ENCODE measurements at places on chromosomes 7 and 10. TPM values are rescaled to one million over a fixed set of nuclear protein-coding genes. Genes with fewer than 3 reads are reported as not detected.

STEAP4 gene
- 0.27 TPM for total RNA-seq

KCNMA1 gene
- total RNA-seq, result 109 TPM

MALSU1 gene
- 35.2 TPM for total RNA-seq

TRPV6 gene
- 0.27 TPM for total RNA-seq

EVX1 gene
- total RNA-seq, result not detected

JAKMIP3 gene
- total RNA-seq, result 4.9 TPM

PNLIPRP1 gene
- total RNA-seq, result not detected

CYP3A5 gene
- total RNA-seq, result 2.3 TPM

GATAD1 gene
- total RNA-seq, result 51.1 TPM

ACTR3C gene
- 8.3 TPM for total RNA-seq

ELN gene
- 27.0 TPM for total RNA-seq

CPED1 gene
- total RNA-seq, result 6.0 TPM

NACAD gene
- total RNA-seq, result 6.8 TPM

BNIP3 gene
- 31.1 TPM for total RNA-seq

DRGX gene
- total RNA-seq, result not detected

C10orf90 gene
- not detected for total RNA-seq

ATOH7 gene
- total RNA-seq, result 1.5 TPM

ZNF282 gene
- 18.7 TPM for total RNA-seq

OLAH gene
- not detected for total RNA-seq

LAMB4 gene
- total RNA-seq, result 0.64 TPM

TDRD1 gene
- total RNA-seq, result 0.45 TPM

Measured in cerebellum (tissue), 4 donors.